ENCODE measurements at places on chromosomes 16 and 17.

DNA sequence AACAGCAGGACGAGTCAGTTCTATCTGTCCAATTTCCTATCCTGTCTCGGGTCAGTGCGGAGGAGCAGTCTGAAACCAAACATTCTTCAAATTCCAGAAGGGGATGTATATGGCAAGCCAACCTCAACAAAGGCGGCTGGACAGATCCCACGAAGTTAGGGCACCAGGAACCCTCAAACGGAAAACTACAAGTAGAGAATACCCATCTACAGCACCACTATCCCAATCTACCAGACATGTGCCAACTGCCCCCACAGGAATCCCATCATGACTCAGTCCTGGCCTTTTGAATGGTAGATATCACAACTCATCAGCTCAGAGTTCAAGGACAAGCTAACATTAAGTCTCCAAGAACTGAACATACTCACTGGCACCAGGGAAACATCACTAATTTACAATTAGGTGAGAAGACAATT, 2.3 kb downstream of the NAT9 start:
- DNase-seq, result peak; percentile 36

GRCh38 chr16:85234310-85235204, 122.3 kb upstream of the CIBAR2 start:
- DNase-seq, result peak; percentile 72

DNA sequence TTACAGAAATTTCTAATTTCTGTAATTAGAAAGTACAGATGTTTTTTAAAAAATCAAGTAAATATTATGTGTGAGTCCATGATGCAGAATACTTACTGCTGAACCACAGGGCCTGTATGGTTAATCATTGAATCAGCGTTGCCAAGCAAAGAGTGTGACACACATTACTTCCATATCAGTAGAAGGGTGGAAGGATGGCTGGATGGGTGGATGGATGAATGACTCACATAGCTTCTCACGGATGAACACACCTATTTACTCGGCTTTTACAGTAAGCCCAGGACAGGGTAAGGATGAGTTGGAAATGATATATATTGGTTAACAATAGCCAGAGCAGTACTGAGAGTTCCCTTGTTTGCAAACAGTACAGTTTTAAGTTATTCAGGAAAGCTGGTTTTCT, 495.9 kb upstream of the RBFOX1 start:
- DNase-seq, result no peak

DNA sequence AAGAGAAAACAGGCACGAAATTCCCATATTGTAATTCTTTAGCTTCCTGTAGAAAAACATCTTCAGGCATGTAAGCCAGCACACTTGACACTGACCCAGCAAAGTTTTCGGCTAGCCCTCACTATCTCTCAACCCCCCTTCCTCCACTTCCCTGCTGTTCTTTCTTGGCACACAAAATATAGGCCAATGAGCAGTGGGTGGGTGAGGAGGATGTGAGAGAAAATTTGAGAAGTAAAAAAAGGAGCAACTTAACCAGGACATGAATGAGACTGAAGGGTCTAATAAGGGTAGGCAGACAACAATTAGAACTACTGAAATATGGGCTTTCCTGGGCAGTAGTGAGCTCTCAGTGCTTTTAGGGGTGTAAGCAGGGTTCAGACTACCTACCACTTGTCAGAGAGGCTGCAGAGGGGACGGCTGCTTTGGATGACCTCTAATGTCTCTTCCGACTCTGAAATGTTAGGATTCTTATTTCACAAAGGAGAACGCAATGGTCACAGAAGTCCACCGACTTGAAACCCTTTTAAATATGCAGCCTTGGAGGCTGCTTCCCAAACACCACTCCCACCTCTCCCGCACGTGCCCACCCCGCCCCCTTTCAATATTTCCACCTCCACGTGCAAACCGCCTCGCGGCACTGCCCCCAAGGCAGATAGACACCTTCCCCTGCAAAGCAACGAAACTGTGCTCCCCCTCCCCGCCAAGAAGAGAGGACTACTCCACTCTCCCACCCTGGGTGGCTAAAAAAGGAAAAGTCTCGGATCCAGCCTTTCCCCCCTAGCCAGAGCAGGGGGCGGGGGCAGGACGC, 889 bp downstream of the MBTD1 start:
- DNase-seq, result no peak

- no peak for DNase-seq
Measured at GRCh38 chr17:54859187-54859586, 41.5 kb upstream of the TOM1L1 start.

GRCh38 chr17:57918017-57918895, 37.0 kb downstream of the CUEDC1 start:
- peak; percentile 41 for DNase-seq

GRCh38 chr17:29592850-29593551, at the start of gene ANKRD13B:
Gene ANKRD13B (plus strand): TSS chr17:29593132. CDS start chr17:29593622, 490 bp downstream.
- no peak for DNase-seq

DNA sequence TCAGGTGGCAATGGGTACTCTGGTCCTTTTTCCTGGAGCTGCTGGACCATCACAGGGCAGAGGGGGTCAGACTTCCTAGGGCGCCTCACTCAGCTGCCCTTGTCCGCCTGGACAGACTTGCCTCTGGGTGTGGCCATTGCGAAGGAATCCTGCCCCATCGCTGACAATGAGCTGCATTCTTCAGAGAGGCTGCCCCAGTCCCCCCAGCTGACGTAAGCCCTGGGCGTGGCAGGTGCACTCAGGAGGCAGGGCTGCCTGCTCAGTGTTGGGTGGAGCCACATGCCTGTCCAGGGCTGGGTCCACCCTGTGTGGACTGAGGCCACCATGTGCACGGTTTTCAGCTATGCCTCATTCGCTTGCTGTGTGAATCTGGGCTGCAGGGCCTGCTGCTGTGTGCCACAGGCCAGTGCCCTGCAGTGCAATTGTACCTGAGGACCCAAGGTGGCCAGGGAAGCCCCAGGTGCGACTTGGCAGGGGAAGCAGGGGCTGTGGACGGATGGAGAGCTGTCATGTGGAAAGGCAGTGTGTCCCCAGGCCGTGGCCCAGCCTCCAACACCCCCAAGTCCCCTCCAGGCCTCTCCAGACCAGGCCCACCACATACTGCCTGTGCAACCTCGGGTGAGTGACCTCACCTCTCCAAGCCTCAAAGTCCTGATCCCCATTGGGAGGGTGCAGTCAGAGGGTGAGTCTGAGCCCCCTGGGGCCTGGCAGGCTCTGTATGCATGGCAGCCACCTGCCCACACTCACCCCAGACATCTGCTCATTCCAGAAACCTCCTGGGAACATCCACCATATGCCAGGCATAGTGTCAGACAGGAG, 14.0 kb upstream of the MPRIP start:
- peak; percentile 66 for DNase-seq

GRCh38 chr16:56972403-56973293, 10.9 kb downstream of the CETP start:
- no peak for DNase-seq

GRCh38 chr16:83804366-83804765, 3.4 kb upstream of the HSBP1 start:
- DNase-seq, result no peak

- DNase-seq, result no peak
Measured at GRCh38 chr16:3922241-3922640, 41.7 kb upstream of the CREBBP start.

GRCh38 chr17:83071966-83072562, 7.3 kb upstream of the METRNL start:
- DNase-seq, result no peak

- DNase-seq, result peak; percentile 23
Measured at GRCh38 chr16:77295896-77296295, 96.7 kb downstream of the SYCE1L start.

DNA sequence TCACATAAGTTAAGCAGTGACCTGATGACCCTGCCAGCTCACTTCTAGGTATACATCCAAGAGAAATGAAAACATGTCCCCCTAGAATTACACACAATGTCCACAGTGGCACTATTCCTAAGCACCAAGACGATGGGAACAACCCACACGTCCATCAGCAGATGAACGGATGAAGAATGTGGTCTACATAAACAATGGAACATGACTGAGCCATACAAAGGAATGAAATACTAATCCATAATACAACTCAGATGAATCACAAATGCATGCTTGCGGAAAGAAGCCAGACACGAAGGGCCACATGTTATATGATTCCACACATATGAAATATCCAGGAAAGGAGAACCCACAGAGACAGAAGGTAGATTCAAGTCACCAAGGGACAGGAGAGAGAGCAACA, 17.4 kb downstream of the USP22 start:
- peak; percentile 58 for DNase-seq

DNA sequence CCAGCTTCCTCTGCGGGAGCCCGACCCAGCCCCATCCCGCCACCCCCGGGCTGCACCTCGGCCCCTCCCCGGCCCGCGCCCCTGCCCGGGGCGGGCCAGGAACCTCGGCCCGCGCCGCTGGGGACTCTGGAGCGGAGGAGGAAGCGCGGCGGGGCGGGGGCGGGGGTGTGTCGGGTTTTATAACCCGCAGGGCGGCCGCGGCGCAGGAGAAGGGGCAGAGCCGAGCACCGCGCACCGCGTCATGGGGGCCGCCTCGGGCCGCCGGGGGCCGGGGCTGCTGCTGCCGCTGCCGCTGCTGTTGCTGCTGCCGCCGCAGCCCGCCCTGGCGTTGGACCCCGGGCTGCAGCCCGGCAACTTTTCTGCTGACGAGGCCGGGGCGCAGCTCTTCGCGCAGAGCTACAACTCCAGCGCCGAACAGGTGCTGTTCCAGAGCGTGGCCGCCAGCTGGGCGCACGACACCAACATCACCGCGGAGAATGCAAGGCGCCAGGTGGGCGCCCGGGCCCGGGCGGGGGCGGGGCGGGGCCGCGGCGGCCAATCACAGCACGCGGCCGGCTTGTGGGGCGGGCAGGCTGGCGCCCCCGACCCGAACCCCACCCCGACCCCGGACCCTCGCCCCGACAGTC, at the start of gene ACE:
Gene ACE, plus strand, starts transcription at position 208 of the 626 bp plus-strand sequence. Its CDS starts 34 bp downstream, at position 242.
- DNase-seq, result no peak

GRCh38 chr17:1362964-1363363, 37.1 kb downstream of the YWHAE start:
- DNase-seq, result peak; percentile 67

DNA sequence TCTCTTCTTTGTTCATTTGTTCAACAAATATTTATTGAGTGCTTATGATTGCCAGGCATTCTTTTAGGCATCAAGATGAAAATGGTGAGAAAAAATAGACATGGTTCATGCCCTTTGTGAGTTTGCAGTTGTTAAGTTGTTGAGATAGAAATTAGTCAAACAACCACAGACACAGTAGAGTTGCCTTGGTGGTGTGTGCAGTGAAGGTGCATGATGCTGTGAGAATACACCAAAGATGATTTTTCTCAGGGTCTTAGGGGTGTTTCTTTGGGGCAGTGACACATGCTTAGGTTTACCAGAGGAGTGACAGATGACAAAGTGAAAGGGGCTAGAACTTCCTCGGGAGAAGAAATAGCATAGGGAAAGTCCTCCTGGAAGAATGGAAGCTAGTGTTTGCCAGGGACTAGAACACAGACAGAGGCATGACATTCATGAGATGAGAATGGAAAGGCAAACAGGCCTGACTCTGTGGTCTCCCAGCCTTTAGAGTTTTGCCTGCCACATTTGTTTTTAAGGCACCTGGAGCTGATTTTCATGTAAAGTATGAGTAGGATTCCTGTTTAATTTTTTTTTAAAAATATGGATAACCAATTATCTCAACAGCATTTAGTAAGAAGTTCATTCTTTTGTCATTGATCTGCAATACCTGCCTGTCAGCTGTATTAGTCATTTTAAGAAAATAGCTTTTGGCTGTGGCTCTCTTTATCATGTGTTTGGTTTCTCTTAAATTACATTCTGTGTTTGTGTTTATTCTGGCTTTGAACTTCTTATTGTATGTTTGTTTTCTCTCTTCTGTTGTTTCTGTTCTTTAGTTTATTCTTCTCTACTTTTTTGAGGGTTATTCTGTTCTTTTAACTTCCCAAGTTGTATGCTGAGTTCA, 36.6 kb downstream of the CYLD start:
- DNase-seq, result no peak

DNA sequence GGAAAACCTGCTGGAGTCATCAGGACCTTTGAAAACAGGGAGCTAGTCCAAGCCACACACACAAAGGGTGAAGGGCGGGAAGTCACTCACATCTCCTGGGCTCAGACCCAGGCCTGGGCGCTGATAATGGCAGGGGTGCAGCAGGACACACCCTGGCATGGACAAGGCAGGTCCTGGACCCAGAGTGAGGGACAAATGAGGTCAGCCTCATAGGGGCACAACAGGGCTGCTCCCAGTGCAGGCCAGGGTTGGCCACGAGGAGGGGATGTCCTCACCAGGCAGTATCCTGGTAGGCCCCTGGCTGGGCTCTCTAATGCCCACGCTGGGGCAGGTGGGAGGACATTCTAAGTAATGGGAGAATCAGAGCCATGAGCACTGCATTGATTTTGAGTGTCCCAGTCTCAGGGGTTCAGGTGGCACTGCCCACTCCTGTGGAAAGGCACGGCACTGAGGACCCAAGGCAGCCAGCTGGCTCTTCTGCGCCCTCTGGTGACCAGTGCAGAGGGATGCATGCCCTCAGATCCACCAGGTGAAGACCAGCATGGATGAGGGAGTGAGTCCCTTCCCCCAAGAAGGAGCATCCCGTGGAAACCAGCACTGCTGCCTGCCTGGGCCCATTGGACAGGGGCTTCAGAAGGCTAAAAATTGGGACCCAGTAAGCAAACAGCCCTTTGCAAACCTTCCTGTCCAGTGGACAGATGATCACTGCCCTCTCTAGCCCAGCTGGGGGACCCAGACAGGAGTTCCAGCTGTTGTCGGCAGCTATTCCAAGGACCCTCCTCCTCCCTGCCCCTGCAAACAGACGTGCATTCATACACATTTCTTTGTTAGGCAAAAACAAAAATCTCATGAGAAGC, 23.4 kb upstream of the SREBF1 start:
- peak; percentile 52 for DNase-seq

DNA sequence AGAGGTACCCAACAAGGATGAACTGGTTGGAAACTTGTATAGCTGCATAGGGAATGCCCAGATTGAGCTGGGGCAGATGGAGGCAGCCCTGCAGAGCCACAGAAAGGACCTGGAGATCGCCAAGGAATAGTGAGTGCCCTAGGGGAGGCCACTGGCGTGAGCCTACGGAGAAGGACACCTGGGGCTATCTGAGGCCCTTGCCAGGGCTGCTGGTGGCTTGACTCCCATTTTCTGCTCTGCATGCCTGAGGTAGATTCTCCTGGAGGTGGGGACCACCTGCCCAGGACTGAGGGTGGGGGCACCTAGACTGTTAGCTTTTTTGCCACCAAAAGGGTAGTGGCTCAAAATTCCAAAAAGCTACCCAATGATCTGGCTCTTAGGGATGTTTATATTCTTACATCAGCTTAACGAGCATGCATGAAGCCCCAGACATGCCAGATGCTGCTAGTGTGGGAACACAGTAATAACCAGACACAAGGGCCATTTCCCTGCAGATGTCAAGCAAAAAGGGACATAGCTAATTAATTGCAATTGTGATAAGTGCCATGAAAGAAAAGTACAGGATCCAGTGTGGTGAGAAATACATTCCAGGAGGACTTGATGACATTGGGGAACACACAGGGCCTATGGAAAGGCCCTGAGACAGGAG, 8.8 kb downstream of the ODAD4 start:
- no peak for DNase-seq

GRCh38 chr17:62663304-62663703, 35.8 kb downstream of the MRC2 start:
- no peak for DNase-seq

DNA sequence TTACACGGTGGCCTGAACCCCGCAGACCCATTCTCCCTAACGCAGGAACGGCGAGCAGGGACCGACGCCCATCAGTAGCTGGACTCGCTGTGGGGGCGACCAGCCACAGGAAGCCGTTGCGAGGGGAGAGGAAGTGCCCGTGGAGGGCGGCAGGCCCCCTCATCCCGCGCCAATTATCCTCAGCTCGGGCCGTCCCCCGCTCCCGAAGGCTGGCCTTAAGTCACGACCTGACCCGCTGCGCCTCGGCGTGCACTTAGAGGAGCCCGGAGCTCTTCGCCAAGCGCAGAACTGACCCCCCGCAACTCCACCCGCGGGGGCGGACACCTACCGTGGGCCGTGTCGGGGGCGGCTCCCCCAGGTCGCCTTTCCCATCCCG, 401 bp downstream of the ARL16 start:
- peak; percentile 14 for DNase-seq

All from fibroblast of mammary gland (primary cell).